ENCODE measurements at places on chromosomes 13 and 19.
A peak's percentile ranks its signal among the peaks of the same experiment; 100 is the strongest.

GRCh38 chr19:48477698-48478338, 8.6 kb downstream of the CYTH2 start:
- no peak for DNase-seq

DNA sequence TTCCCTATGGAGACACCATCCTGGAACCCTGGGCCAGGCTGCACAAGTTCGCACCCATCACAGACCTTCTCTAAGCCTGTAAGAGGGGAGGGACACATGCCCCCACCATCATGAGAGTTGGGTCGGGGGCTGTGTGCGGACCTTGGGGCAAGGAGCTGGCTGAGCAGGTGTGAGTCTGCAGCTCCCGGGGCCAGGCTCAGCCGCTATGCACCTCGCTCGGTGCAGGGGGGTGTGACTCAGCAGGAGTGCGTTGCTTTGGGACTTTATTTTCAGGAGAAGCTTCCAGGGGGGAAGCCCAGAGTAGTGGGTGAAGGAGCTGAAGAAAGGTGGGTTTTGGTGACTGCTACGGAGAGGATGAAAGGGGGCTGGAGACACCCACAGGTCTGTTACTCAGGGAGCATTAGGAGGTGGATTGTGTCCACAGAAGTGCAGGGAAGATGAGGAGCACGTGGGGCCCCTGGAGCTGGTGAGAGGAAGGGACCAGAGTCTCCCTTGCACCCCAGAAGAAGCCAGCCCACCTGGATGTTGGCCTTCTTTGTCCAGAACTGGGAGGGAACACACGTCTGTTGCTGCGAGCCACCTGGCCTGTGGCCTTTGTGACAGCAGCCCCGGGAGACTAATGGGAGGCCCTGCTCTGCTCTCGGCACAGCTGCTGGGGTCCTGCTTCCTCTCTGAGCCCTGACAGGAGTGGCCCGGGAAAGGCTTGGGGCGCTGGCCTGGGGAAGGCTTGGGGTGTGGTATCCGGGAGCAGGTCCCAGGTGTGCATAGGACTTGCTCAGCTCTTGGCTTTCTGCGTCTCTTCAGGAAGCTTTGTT, 162.6 kb downstream of the TEX29 start:
- DNase-seq: no peak

- no peak for DNase-seq
These were observed 58.1 kb upstream of the KLF2 start for GRCh38 chr19:16266586-16266942.

- DNase-seq: no peak
These were observed 4.4 kb downstream of the ZNF211 start for GRCh38 chr19:57637379-57637778.

- no peak for DNase-seq
These were observed 32.2 kb downstream of the ANKRD27 start for GRCh38 chr19:32642771-32643170.

DNA sequence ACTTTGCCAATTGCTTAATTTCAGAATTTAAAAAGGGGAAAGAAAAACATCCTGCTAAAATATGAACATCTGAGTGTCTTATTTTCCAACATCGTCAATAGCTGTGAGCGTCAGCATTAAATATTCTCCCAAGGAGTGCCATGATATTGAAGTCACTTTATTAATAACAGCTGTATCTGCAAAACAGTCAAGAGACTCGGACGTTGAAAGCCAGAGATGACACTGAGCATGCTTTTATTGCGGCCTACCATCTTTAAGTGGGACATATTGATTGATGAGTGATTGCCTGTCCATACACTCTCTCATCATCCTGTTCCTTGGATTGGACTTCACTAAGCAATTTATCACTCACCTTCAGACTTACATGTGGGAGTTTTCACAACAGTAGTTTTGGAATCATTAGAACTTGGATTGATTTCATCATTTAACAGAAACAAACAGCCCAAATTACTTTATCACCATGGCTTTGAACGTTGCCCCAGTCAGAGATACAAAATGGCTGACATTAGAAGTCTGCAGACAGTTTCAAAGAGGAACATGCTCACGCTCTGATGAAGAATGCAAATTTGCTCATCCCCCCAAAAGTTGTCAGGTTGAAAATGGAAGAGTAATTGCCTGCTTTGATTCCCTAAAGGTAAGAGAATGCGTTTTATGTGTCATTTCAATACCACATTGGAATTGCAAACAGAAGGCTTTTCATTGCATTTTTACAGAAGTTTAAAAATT, 53.8 kb downstream of the MBNL2 start:
- DNase-seq: no peak

DNA sequence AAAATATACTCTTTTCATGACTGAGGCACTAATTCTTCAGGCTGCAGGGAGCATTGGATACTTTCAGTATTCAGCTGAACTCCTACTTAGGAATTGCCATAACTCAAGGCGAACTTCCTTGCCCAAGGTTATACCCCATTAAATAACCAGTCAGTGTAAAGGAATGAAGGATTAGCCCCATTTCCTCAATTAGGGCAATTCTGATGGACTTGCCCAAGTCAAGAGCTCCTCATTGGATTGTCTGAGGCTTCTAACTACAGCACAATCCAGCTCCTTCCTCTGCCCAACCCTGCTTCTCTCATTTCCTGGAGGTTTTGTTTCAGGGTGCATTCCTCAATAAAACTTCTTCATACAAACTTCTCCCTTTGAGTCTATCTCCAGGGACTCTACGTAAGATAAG, 329.2 kb downstream of the LIG4 start:
- no peak for DNase-seq

- DNase-seq: no peak
These were observed 64.0 kb downstream of the RXFP2 start for GRCh38 chr13:31803311-31803710.

DNA sequence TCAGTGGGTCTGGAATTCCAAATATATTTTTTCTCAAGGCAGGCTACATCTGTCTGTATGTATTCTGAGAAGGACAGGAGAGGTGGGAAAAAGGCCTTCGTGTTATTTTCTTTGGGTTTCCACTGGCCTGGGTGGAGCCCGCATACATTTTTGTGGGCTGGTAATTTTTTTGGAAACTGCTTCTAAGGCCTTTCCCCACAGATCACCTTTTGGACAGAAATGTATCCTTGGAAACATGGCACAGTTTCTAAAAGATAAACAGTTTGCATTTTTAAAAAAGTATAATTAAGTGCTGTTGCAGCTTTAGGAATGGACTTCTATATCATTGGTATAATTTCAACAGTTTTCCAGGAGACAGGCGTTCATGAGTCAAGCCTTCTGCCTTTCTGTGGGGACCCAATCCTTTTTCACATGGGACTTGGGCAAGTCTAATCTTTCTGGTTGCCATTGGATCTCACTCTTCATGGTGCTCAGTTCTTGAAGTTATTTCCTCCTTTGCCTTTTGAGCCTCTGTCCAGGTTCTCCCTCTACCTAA, 8.9 kb downstream of the RFX2 start:
- DNase-seq: no peak

GRCh38 chr19:44658069-44658733, 13.1 kb upstream of the CEACAM19 start:
- no peak for DNase-seq

- DNase-seq: no peak
These were observed 96.5 kb downstream of the UGGT2 start for GRCh38 chr13:95956589-95957148.

GRCh38 chr19:36719687-36720556, 32.5 kb downstream of the ZNF567 start:
- DNase-seq: no peak

- no peak for DNase-seq
These were observed 158.7 kb downstream of the TM9SF2 start for GRCh38 chr13:99659866-99660554.

DNA sequence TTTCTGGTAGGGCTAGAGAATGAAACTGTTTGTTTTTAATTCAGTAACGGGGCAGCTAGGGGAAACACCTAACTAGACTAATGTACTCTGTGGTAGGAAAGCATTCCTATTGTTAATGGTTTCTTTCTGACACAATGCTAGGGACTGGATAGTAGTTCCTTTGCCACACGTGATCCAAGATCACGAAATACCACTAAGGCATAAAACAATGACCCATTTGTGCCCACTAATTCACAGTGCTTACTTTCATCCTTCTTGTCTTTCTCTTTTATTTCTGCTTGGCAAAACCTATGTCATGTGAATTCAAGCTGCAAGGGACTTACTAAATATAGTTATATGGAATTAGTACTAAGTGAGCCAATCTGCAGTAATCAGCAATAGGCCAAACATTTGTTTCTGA, 834.1 kb upstream of the SLITRK6 start:
- DNase-seq: no peak

GRCh38 chr19:6297202-6297601, 17.4 kb upstream of the MLLT1 start:
- no peak for DNase-seq

DNA sequence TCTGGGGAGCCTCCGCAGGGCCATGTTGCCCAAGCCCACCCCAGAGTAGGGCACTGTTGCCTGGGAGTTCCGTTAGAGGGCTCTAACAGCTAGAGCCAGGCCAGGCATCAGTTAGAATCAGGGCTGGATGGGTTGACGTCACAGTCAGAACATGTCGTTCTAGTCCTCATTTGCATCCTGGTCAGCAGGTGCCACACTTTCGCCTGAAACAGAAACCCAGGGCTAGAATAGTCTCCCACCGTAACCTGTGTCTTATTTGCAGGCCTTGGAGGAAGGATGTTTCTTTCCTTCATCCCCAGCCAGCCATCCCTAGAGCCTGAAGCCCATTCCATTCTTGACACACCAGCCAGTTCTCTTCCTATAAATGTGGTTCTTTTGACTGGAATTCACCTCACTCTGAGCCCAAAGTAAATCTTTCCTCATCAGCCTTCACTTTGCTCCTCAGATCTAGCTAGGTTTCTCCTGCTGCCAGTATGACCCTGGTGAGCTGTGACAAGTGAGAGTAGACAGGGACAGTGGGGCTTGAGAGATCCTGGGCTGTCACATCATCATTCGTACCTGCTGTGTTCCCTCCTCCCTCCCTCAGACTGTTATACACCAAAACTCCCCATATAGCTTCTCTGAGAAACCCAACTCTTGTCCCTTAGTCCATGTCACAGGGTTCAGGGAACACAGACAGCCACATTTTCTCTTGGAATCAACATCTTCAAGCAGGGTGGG, 12.2 kb upstream of the CCDC97 start:
- DNase-seq: no peak

DNA sequence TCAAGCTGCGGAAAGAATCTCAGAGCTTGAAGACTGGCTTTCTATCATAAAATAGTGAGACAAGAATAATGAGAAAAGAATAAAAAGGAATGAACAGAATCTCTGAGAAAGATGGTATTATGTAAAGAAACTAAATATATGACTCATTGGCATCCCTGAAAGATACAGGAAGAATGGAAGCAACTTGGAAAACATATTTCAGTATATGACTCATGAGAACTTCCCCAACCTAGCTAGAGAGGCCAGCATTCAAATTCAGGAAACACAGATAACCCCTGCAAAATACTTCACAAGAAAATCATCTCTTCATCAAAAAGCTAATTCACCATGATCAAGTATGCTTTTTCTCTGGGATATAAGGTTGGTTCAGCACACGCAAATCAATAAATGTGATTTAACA, 2318.0 kb downstream of the PCDH9 start:
- DNase-seq: no peak

- DNase-seq: peak; percentile 25
These were observed 58.3 kb upstream of the CLDN10 start for GRCh38 chr13:95494082-95494681.

DNA sequence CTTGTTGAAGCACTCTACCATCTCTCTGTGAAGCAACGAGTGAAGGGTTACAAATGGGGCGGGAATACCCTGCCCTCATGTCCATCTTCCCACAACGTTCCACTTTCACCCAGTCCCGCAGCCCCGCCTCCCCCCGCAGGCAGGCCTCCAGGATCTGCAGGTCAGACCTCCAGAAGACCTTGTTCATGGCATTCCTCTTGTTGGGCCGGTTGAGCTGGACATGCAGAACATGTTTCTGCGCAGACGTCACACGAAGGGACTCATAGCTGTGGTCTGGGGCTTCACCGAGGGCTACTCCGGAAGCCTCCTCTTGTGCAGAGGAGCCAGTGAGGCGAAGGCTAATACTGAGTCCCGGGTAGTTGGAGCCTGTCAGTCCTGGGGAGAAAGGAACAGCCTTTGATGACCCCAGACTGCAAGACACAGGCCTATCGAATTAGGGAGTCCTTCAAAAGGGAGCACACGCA, 420 bp downstream of the ECH1 start:
- peak; percentile 57 for DNase-seq

DNA sequence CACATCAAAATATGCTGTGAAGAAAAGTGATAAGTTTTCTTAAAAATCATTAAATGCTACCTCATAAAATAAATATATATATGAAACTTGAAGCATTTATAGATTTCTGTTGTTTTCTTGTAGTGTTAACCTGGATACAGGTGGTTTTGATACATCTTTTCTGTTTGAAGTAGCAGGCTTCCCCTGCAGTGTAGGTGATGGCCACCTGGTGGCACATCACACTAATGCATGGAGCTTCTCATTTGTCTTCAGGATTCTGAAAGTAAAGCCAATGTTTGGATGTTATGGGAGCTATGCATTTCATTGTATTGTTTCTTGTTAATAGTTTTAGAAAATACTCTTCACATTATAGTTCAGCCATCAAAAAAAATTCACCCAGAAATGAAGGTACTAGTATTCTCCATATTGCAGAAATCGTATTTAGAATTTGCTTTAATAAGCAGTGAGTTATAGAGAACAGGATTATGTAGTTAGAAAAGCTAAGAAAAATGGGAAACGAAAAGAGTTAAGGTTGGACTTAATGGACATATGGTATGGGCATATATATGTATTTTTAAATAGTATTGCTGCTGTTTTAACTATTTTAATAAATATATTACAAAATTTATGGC, 18.7 kb downstream of the GPR180 start:
- peak; percentile 51 for DNase-seq

DNA sequence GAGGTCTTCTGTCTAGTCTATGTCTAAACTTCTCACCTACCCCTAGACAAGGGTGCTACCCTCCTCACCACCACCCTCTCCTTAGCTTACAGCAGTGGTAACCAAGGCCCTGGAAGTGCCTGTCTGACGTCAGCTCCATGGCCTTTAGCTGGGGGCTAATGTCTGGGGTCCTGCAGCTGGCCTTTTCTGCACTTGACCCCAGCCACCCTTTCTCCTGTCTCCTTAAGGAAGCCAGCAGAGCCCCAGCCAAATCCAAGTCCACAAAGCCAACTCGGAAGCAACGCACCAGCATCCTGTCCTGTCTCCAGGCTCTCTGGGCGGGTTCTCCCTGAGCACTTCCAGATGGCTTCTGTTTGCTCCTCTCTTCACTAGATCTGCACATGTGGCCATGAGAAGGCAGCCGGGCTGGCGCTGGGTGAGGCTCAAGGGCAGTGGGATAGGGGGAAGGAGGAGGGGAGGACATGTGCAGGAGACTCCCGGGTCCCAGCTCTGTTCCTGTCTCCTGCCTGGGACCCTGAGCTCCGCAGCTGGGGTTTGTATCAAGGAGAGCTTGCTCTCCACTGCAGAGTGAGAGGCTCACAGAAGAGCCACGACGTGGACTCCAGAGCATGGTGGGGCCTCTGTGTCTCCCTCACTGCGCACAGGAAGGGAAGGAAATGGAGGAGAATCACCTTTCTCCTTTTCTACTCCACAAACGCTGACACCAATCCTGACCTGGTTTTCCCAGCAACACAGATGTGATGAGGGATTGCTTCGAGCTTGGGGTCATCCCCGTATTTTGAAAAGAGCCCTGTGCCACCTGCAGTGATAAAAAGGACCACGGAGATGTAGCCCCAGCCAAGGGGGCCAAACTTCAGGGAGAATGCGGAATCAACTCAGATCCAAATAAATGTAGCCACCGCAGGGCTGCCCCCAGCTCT, 204.2 kb downstream of the USP12 start:
- no peak for DNase-seq

Measured in urothelium cell line (cell line).